ENCODE measurements at places on chromosomes 7 and 10. TPM values are rescaled to one million over a fixed set of nuclear protein-coding genes. Genes with fewer than 3 reads are reported as not detected.

DNA sequence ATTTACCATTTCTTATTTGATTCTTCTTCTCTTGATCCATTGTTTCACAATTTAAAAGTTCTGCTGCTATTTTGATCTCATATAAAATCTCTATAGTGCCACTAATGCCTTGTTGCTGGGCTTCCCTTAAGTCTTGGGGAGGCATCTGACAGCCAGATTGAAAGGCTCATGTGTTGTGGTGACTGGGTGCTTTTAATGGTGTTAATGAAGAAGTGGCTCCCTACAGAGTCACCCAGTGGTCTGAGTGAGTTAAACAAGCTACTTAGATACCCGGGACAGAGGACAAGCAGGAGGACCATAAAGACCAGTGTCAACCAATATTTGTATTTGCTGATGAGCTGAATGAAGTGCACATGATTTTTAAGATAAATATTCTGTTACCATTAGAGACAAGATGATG lies 176.4 kb upstream of the HABP2 start:
- DNase-seq, result no peak

GRCh38 chr10:35150308-35150707 lies 23.7 kb downstream of the CREM start:
- no peak for DNase-seq

DNA sequence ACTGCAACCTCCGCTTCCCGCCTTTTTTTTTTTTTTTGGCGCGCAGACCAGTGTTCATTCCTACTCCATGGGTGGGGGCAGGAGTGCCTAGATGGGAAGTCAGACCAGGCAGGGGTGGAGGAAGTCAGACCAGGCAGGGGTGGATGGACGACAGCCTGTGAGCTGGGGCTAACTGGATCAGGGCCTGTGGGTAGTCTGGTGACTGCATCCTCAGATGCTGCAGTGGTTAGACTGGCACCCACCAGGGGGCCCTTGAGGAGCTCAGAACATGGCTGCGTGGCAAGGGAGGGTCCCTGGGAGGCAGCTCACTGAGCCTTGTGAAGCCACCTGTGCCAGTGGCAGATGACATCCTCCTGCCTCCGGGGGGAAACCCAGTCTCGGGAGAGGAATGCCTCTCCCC lies 35.1 kb downstream of the RCC1L start:
- DNase-seq, result no peak

The ANXA8L1 gene
- 0.41 TPM for total RNA-seq

DNA sequence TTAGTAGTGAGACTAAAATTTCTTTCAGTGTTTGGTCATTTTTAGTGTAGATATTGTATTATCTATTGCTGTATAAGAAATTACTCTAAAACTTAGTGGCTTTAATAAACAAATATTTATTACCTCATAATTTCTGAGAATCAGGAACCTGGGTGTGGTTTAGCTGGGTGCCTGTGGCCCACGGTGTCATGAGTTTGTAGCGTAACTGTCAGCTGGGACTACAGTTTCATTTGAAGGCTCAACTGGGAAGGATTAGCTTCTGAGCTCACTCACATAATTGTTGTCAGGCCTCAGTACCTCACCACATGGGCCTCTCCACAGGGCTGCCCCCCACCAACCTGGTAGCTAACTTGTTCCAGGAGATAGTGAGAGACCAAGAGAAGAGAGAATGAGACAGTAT lies 98.5 kb downstream of the SRI start:
- no peak for DNase-seq

- DNase-seq, result no peak
Measured at GRCh38 chr10:124709861-124710260, 34.3 kb downstream of the FAM53B start.

GRCh38 chr7:39700165-39700564 lies 76.8 kb downstream of the RALA start:
- DNase-seq, result no peak

The SPDYE5 gene
- not detected for total RNA-seq

The OR9A2 gene
- not detected for total RNA-seq

DNA sequence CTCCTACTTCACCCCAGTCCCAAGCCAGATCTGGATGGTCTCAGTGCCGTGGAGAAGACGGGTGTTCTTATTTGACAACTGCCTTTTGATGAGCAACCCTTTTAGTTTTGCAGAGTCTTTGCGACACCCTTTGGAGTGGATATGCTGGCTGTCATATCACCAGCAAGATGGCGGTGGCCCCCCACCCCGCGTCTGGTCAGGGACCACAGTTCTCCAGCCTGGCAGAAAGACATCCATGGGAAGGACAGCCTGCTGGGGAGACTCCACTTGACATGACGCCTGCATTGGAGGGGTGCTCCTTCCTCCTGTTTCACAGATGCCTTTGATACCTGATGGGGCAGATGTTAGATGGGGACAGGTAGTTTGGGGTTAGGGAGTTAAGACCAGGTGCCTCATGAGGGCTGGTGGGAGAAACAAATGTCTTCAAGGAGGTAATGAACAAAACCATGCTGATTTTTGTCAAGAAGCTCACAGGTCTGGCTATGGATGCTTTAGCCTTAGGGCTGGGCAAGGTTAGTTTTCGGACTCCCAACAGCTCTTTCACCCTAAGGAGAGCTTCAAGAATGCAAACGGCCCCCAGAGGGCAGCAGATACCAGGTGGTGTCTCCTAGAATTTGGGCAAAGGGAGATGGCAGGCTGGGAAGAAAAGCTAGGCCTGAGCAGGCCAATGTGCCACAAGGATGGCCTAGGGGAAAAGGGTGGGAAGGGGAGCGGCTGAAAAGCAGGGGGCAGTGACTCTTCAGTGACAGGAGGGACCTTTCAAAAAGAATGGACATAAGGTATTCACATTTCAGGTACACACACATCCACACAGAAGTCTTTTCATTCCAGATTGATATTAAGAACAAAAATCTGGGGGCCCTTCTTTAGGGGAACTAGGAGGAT lies 95.2 kb downstream of the CLEC2L start:
- DNase-seq, result peak; percentile 79

The ITPRID1 gene
- total RNA-seq, result not detected

DNA sequence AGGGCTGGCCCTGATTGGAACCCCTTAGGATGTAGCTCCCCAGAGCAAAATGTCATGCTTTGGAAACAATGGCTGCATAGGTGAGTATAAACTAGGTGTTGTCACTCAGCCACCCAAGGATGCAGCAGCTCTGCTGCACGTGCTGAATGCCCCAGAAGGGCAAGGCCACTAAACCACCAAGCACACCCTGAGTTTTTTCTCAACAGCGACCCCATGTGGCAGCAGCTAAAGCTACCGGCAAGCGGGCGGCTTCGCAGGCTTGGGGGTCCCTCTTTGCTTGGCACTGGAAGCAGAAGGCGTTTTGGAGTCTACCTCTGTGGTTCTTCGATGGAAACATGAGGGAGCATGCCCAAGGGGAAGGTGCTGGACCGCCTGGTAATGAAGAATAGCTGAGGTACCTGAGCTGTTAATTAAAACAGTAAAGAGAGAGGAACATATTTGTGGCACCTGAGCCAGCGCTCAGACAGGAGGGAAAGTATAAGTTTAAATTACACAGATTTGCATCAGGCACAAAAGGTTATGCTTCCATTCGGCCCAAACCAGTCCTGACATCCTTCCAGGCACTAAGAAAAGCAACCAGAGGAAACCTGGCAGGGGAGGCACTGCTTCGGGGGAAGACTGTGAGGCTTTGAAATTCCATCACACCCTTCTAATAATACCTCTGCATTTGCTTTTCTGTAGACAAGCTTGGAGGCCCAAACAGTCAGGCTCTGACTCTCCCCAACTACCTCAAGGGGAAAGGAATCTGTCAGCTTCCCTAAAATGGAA lies 152.1 kb downstream of the GFRA1 start:
- no peak for DNase-seq

DNA sequence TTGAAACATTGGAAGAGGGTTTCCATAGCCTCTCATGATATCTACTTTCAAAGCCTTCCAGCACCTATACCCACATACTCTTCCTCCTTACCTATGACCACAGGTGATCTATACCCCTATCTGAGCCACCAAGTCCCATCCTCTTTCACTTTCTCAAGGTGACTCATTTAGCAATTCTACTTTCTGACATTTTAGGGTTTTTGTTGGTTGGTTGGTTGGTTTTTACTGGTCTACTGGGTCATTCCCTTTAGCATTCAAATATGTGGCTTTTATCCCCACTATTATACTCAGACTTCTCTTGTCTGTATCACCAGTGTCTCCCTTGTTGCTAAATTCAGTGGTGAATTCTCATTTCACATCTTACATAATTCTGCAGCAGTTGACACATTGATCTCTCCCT lies 130.4 kb upstream of the STEAP4 start:
- no peak for DNase-seq

- no peak for DNase-seq
Measured at GRCh38 chr7:63876707-63877322, 121.8 kb upstream of the ZNF722 start.

DNA sequence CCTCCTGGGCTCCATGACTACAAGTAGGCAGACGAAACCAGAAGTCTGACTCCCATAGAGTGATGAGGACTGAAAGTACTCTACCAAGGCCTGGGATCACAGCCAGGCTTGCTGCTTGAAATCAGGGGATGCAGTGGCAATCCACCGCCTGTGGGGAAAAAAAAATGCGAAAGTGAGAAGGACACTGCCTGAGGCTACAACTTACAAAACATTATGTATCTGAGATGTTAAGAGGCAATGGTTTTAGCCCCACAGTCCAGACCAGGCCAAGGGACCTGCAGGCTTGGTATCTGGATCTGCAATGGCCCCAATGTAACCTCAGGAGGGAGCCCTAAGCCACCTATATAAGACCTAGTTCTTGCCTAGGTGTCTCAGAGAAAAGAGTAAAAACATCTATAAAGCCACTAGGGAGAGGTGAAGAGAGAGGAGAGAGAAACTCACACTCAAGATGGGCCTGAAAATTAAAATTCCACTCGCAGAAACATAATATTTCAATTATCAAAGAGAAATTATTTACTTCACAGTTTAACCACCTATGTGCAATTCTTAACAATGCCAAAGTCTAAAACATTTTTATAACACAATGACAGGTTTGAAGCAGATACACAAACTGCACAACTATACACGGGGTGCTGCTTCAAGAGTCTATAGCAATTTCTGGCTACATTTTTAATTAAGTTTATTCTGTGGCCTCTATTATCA lies 13.9 kb downstream of the DNAJC1 start:
- DNase-seq, result peak; percentile 61

DNA sequence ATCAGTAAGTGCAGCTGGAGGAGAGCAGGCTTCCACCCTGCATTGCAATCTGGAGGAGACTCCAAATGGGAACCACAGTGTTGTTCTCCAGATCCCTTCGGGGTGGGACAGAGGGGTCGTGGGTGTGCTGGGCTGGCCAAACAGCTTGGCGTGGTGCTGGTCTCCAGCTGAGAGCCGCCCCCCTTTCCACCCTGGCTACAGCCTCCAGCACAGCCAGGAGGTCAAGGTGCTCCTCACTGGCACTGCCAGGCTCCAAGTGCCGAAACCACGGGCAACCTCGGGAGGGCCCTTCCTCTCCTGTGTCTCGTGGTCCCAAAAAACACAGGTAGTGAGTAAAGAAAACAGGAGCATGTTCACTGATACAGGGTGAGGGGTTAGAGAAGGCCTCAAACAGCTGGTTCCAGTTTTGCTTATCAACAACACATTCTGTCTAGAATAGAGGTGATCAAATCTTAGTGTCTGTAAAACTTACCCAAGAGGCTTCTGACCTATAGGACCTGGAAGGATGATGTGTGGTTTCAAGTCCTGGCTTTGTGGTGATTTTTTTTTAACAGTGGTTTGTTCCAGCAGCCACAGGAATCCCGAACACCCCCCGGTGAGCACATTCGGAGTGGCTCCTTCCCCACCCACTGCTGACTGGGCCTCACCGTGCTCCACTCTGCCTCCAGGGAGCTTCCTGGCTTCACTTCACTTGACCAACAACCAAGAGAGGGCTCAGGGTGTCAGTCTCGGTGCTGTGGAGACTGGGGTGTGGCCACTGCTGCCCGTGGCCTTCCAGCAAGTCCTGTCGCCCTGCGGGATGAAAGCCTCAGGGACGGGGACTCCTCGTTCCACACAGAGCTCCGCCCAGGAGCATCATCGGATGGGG lies 31.2 kb upstream of the EN2 start:
- no peak for DNase-seq

The CYP3A5 gene
- total RNA-seq, result not detected

The SPDYE3 gene
- total RNA-seq, result not detected

GRCh38 chr10:90958781-90959180 lies 37.9 kb upstream of the ANKRD1 start:
- no peak for DNase-seq

DNA sequence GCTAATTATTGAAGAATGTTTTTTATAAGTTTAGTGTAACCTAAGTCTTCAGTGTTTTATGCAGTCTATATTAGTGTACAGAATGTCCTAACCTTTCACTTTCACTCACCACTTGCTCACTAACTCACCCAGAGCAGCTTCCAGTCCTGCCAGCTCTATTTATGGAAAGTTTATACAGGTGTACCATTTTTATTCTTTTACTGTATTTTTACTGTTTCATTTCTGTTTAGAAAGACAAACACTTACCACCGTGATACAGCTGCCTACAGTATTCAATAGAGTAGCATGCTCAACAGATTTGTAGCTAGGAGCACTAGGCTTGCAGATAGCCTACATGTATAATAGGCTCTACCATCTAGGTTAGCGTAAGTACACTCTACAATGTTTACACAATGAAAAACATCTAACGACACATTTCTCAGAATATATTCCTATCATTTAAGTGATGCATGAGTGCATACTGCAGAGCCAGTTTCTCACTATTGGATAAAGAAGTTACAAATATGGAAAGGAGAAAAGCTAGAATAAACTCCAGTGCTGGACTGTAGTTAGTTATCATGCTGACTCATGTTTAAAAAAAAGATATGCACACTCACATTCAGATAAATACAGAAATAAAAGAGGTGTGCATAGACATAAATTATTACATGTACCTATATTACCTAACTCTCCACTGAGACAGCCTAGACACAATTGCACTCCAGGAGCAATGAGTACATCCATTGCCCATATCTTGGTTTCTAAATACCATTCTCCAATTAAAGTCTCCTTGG lies 30.4 kb downstream of the STEAP1B start:
- DNase-seq, result no peak

GRCh38 chr7:73770002-73770859 lies at the start of gene CLDN3:
CLDN3 (minus strand) TSS chr7:73770270; CDS start chr7:73770049, 221 bp downstream.
- DNase-seq, result no peak

- DNase-seq, result no peak
Measured at GRCh38 chr7:75567948-75568595, 76.0 kb downstream of the SPDYE5 start.

Data from right cardiac atrium (tissue), 5 donors.